ENCODE measurements at places on chromosomes 13 and 19.
A peak's percentile ranks its signal among the peaks of the same experiment; 100 is the strongest.

GRCh38 chr13:112905990-112906641 is 62.9 kb upstream of the MCF2L start:
- DNase-seq, result no peak

DNA sequence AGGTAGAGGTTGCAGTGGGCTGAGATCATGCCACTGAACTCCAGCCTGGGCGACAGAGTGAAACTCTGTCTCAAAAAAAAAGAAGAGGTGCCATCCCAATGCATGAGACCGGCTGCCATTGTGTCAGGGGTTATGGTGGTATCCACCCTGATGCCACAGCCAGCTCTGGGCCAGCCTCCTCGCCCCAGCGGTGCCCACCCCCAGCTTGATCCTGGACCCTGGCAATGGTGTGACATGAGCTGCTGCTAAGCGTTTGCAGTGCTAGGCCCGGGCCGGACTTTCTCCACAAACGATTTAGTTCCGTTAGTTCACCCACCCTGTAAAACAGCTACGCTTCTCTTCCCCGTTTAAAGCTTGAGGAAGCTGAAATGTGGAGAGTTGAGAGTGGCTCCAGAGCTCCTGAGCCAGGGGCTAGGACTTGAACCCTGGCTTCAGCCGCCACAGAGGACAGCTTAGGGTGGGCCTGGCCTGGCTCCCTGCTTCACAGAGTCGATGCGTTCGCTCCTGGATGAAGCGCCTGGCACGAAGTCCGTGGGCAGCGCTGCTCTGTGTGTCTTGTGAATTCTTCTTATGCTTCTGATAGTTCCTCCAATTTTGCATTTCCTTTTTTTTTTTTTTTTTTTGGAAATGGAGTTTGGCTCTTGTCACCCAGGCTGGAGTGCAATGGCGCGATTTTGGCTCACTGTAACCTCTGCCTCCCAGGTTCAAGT is 25.5 kb downstream of the NKPD1 start:
- no peak for DNase-seq

GRCh38 chr19:14078411-14078810 is 5.8 kb downstream of the MISP3 start:
- no peak for DNase-seq

GRCh38 chr19:32651729-32652140 is 23.2 kb downstream of the ANKRD27 start:
- no peak for DNase-seq

- no peak for DNase-seq
These were observed 121.7 kb downstream of the POSTN start for GRCh38 chr13:37476874-37477273.

- no peak for DNase-seq
These were observed 7.9 kb downstream of the VASP start for GRCh38 chr19:45515081-45515624.

- DNase-seq, result no peak
These were observed 1.3 kb downstream of the ZNF749 start for GRCh38 chr19:57436417-57436816.

DNA sequence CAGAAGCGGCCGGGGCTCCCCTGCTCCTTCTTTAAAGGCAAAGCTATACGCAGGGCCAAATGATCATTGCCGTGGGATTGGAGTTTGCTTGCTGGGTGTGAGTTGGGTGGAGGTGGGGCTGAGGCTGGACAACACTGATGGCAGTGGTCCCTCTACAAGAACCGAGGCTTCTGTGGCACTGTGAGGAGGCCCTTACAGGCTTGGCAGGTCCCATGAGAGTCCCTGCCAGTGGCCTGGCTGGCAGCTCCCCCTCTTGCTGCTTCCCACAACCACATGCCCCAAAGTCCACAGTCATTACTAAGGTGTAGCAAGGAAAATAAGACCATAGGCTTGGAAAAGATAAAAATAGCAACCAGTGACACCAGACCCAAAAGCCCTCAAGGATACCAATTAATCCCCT is 98.4 kb downstream of the ANKRD10 start:
- no peak for DNase-seq

- DNase-seq, result no peak
These were observed 685 bp downstream of the VWA8 start for GRCh38 chr13:41960211-41960636.

- peak; percentile 52 for DNase-seq
These were observed 1.7 kb upstream of the PTGER1 start for GRCh38 chr19:14476673-14477401.

DNA sequence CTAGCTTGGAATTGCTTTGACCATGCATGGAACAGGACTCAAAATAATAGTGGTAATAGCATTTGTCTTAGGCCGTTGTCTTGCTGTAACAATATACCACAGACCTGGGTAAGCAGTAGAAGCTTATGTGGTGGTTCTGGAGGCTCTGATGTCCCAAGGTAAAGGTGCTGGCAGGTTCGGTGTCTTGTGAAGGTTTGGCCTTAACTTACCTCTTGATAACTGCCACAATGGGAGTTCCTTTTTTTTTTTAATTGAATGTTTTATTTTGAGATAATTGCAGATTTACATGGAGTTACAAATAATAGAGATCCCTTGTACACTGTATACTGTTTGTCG is 5.8 kb downstream of the RPL21 start:
- DNase-seq, result no peak

GRCh38 chr13:75947448-75947847 is 311.3 kb downstream of the LMO7 start:
- no peak for DNase-seq

Measured in NCI-H460 (cell line).